Body of pancreas (tissue), 4 donors: ENCODE measurements at places on chromosomes 7 and 10. TPM values are rescaled to one million over a fixed set of nuclear protein-coding genes. Genes with fewer than 3 reads are reported as not detected.
A peak's percentile ranks its signal among the peaks of the same experiment; 100 is the strongest.

The MMP21 gene
- total RNA-seq = not detected

- no peaks in the 10 kb centered on the region for H3K36me3 ChIP-seq
- peaks cover 31% of the 10 kb centered on the region for H3K4me1 ChIP-seq
- no peak for DNase-seq
Measured at GRCh38 chr7:4159761-4160554, 522.1 kb upstream of the FOXK1 start.

- H3K4me1 ChIP-seq = peaks cover 6% of the 10 kb centered on the region
- peak overlapping the region; percentile 60 for H3K27ac ChIP-seq
- no peaks in the 10 kb centered on the region for H3K27me3 ChIP-seq
- no peaks in the 10 kb centered on the region for H3K36me3 ChIP-seq
- DNase-seq = no peak
- no peak overlapping the region for H3K4me3 ChIP-seq
Measured at GRCh38 chr7:32586291-32587221, 91.3 kb downstream of the AVL9 start.

- peaks cover 14% of the 10 kb centered on the region for H3K4me1 ChIP-seq
- no peaks in the 10 kb centered on the region for H3K36me3 ChIP-seq
- H3K27ac ChIP-seq = no peak overlapping the region
Measured at GRCh38 chr7:4185721-4186512, 496.2 kb upstream of the FOXK1 start.

The AGAP9 gene
- 3.3 TPM for total RNA-seq

The XRCC2 gene
- total RNA-seq = under 0.01 TPM

GRCh38 chr10:82438277-82438676 is 563.3 kb downstream of the NRG3 start:
- no peak overlapping the region for H3K4me3 ChIP-seq
- DNase-seq = no peak
- no peak overlapping the region for H3K27ac ChIP-seq
- no peaks in the 10 kb centered on the region for H3K27me3 ChIP-seq

The RPS24 gene
- 1,609 TPM for total RNA-seq

DNA sequence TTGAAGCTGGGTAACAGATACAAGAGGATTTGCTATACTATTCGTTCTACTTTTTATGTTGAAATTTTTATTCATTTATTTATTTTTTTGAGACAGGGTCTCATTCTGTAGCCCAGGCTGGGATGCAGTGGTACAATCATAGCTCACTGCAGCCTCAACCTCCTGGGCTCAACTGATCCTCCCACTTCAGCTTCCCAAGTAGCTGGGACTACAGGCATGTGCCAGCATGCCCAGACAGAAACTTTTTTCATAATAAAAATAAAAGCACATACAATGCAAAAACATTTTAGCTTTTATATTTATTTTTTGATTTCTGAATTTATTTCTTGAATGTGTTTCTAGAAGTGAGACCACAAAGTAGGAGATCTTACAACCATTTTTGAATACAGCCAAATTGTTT is 71.2 kb downstream of the FANK1 start:
- DNase-seq = no peak
- no peak overlapping the region for H3K27ac ChIP-seq
- no peaks in the 10 kb centered on the region for H3K36me3 ChIP-seq
- no peaks in the 10 kb centered on the region for H3K4me1 ChIP-seq
- H3K4me3 ChIP-seq = no peak overlapping the region

The PRR15 gene
- total RNA-seq = 2.3 TPM

DNA sequence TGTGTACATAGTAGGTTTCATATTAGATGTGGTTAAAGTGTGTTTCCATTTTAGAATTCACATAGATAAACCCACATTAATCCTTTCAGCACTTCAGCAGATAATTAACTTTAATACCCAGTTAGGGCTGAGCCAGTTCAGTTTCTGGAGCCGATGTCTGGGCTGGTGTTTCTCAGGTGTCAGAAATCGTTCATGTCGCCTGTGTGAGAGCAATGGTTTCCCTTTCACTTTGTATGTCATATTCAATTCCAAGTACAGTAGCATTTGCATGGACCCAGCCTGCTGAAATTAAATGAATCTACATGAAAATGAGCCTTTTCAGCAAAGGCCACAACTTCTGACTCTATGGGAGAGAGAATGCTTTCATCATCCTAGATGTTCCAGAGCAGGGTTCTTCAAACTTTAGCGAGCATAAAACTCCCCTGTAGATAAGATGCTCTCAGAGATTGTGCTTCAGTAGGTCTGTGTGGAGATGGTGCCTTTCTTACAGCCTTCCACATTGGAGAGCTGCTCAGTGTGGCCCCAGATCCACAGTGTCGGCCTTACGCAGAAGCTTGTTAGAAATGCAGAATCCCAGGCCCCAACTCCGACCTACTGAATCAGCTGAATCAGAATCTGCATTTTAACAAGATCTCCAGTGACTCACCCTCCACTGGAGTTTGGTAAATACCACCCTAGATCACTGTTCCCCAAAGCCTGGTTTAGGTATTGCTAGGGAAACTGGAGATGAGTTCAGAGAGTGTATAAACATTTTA is 19.6 kb downstream of the WIPF3 start:
- no peak overlapping the region for H3K27ac ChIP-seq
- H3K4me1 ChIP-seq = no peaks in the 10 kb centered on the region
- no peaks in the 10 kb centered on the region for H3K27me3 ChIP-seq
- no peaks in the 10 kb centered on the region for H3K36me3 ChIP-seq
- H3K4me3 ChIP-seq = no peak overlapping the region
- no peak for DNase-seq
